ENCODE measurements at places on chromosomes 6 and 20.

- DNase-seq: no peak
Observed at GRCh38 chr6:63624091-63624490, 11.5 kb upstream of the PHF3 start.

- DNase-seq: peak; percentile 65
Observed at GRCh38 chr6:45728674-45729073, 287.0 kb downstream of the CLIC5 start.

- DNase-seq: no peak
Observed at GRCh38 chr6:127634178-127634577, 57.2 kb downstream of the C6orf58 start.

DNA sequence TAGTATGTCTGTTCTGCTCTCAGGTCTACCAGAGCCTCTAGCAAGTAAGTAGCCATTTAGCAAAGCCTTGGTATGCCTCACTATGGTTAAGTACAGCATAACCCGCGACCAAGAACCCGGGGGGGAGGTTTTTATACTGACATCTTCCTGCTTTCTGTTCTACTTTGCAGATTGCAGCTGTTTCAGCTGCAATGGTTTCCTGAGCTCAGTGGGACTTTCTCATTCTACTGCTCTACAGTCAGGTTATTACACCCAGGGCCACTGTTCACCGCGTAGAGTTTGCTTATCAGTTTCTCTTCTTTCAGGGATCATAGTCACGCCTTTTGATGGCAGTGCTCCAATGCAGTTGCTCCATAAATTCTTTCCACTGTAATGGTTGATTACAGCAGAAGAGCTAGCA is 631.3 kb downstream of the TFAP2A start:
- DNase-seq: no peak

- DNase-seq: no peak
Observed at GRCh38 chr6:43274916-43275597, 23.0 kb upstream of the SLC22A7 start.

DNA sequence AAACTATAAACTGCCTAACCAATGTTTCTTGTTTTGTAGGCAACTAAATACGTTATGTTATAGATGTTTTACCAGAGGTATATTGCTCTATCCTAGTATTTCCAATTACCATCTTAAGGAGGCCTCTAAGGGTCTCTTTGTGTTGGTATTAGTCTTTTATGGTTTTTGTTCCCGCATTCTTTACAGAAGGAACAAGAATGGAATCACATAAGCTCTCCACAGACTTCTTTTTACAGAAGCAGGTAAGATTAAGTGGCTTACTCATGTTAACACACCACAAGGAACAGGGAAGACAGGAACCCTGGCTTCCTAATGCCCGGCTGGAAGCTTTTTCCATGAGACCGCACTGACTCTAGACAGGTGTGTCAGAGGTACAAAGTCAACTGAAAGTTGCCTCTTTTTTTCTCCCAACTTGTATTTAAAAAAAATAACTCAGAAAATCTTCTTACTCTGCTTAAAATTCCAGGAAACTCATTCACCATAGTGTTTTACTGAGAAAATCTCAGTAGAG is 55.1 kb downstream of the FKBP5 start:
- DNase-seq: no peak

GRCh38 chr6:854406-855118 is 161.6 kb upstream of the EXOC2 start:
- DNase-seq: no peak

DNA sequence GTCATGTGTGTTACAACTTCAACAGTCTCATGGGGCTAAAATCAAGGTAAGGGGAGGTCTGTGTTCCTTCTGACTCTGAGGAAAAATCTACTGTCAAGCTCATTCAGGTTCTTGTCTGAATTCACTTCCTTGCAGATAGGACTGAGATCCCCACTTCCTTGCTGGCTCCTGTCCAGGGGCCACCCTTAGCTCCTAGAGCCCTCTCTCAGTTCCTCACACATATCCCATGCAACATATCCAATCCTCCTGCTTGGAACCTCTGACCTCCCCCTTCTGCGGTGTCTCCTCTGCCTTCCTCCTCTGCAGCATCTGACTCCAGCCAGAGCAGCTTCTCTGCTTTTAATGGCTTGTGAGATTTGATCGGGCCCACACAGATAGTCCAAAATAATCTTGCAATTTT is 27.1 kb upstream of the MICB start:
- DNase-seq: no peak
